ENCODE measurements at places on chromosomes 4 and X.
A peak's percentile ranks its signal among the peaks of the same experiment; 100 is the strongest.

DNA sequence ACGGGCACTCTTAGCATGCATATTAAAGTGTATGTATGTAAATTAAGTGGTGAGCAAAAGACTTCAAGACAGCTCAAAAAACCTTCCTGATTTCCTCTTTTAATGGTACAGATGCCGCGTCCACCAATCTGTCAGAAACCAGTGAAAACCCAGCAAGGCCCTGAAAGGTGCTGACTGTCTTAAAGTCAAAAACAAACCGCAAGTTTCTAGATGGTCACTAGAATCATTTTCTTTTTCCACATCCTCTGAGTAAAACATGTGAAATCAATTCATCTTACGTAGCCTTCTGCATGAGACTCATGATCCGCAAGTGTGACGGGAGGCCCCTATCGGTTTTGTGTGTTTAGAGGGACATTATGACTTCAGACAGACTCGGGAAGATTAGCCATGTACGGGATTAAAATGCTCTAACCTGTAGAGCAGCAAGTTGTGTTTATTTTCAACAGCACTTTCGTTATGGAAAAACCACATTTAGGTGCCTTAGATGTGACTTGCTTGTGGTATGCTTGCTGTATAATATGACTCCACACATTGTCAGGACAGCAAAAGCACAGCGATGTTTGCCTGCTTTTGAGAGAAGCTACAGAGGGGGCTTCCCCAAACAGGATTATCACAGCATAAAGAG is 88.2 kb upstream of the STS start:
- DNase-seq: no peak

DNA sequence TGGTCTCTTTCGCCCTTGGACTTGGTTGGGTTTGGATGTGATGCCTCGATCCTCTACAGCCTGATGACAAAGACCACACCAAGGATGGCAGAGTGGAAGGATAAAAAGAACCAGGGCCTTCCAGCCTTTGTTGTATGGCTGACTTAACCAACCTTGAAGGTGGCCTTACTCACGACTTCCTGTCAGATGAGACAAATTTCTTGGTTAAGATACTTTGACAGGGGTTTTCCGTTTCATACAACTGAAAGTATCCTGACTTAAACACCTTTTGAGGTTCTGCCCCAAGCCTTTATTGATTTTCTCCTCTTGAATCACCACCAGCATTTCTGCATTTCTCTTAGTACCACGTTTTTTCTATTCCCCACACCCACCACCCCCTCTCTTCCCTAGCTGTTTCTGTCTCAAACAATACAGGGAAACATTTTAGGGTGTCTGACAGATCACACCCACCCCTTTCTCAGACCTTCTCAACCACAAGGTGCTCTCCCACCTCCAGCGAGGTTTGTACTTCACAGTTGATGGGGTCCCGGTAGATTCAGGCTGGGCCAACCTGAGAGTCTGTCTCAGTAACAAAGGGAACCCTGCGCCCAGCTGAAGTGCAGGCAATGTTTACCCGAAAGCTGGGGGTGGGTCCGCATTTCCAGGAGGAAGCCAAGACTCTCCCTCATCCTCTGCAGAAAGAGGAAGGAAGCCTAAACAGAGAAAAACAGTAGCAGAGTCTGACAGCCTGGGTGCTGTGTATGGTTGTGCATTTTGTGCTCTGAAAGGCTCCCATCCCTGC is 5.0 kb upstream of the TSPAN5 start:
- no peak for DNase-seq

GRCh38 chr4:67608027-67608426 is 49.5 kb downstream of the STAP1 start:
- DNase-seq: no peak

- no peak for DNase-seq
Observed at GRCh38 chrX:79325263-79325958, 41.7 kb downstream of the ITM2A start.

DNA sequence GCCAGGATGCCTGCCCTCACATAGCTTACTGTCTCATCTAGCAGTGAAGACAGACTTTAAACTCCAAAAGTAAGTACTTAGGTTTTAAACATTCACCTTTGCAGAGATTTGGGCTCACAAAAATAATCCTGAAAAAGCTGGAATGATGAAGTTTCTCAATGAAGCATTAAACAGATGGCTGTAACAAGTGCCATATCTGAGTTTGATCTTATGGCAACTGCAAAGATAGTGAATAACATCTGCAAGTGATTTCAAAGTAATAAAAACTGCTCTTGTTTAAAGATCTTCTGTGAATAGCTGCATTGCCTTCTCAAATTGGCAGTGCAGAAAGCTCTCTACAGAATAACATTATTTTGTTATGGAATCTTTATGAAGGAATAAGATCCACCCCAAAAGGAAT is 271.2 kb upstream of the SMIM31 start:
- DNase-seq: no peak

DNA sequence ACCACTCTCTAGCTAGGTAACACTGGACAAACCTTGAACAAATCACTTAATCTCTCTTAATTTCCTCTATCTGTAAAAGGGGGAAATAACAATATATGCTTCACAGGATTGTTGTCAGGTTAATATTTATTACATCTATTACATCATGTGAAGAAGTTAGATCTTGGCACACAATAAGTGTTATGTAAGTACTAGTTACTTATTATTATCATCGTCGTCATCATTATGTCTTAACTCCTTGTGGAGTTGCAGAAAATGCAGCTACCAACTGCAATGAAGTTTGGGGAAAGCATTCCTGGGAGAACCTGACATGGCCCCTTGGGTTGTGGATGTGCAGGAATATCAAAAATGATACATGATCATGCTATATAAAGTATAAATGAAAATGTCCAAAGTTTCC is 4.8 kb upstream of the JCHAIN start:
- DNase-seq: no peak

DNA sequence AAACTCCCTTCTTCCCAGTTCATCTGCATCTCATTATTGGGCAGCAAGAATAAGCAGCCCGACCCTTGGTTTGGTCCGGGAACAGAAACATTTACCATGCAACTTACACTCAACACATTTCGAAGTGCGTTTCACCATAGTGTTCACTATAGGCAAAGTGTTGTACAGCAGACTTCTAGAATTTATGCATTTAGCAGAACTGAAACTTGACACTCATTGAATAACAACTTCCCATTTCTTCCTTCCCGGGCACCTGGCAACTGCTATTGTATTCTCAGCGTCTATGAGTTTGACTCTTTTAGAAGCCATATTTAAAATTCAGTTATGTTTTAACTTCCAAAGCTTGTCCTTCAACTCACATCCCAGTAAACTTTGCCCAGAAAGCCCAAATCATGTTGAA is 840.6 kb downstream of the NLGN4X start:
- no peak for DNase-seq

GRCh38 chr4:89712141-89712540 is 124.8 kb downstream of the SNCA start:
- no peak for DNase-seq

GRCh38 chr4:8112036-8112576 is 46.5 kb downstream of the ABLIM2 start:
- peak; percentile 25 for DNase-seq

- no peak for DNase-seq
Observed at GRCh38 chr4:101967697-101968346, 177.3 kb downstream of the BANK1 start.

- DNase-seq: no peak
Observed at GRCh38 chrX:36909676-36910030, 98.5 kb upstream of the FAM47C start.

- no peak for DNase-seq
Observed at GRCh38 chrX:68708503-68709290, 61.2 kb downstream of the STARD8 start.

GRCh38 chr4:109359040-109359646 is 56.7 kb upstream of the COL25A1 start:
- no peak for DNase-seq

- no peak for DNase-seq
Observed at GRCh38 chr4:3512279-3512678, 19.9 kb downstream of the LRPAP1 start.

- no peak for DNase-seq
Observed at GRCh38 chr4:110195561-110196205, 2.7 kb downstream of the ELOVL6 start.

- no peak for DNase-seq
Observed at GRCh38 chrX:418927-419729, 32.4 kb upstream of the PPP2R3B start.

DNA sequence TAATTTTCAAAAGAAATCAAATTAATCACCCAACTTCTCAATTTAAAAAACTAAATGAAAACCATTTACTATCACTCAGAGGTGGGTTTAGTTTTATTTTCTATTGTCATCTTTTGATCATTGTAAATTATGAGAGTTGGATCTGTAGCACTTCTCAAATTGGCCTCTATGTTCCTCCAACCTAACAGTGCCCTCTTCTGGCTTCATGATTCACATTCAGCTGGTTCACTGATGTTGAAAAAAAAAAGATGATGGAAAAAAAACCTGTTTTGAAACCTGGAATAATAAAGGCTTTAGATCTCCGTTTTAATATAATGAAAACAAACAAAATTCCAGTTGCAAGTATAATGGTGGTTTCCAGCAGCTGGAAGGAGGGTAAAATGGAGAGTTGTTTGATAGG is 2.4 kb upstream of the NBDY start:
- peak; percentile 47 for DNase-seq

DNA sequence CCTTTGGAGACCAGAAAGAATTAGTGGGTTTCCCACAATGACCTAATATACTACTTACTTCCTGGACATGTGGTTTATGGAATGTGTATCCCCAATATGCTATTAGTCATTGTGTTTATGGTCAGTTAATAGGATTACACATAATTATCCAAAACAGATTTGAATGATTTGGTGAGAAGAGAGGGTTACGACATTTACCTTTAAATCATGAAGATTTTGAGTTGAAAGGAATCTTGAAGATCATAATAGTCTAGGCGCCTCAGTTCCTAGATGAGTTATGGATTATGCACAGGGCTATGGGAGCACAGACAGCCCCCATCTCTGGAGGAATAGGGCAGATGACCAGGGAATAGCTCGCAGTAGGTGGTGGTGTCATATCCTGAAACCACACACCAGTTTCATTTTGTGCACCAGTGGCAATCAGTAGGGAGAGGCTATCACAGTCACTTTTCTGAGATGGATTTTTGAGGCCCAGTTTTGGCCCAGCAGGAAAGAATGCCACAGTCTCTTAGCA is 61.3 kb downstream of the SEPTIN11 start:
- no peak for DNase-seq

DNA sequence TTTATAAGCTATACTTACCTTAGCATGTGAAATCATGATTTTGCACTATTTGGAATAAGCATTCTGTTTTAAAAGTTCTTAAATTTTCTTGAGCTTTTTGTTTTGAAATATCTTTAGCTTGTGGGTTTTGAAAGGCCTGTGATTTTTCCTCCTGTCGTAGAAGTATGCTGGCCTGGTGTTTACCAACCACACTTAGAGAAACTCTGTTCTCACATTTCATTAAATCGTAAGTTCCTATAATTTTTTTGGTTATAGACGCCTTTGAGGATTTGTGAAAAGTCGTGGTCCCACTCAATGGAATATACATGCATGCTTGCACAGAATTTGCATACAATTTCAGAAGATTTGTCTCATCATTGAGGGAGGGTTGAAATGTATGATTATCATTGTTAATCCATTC is 63.6 kb downstream of the PDLIM5 start:
- no peak for DNase-seq

GRCh38 chr4:174928174-174928573 is 10.0 kb downstream of the ADAM29 start:
- DNase-seq: no peak

GRCh38 chr4:4781936-4782707 is 77.3 kb upstream of the MSX1 start:
- no peak for DNase-seq

DNA sequence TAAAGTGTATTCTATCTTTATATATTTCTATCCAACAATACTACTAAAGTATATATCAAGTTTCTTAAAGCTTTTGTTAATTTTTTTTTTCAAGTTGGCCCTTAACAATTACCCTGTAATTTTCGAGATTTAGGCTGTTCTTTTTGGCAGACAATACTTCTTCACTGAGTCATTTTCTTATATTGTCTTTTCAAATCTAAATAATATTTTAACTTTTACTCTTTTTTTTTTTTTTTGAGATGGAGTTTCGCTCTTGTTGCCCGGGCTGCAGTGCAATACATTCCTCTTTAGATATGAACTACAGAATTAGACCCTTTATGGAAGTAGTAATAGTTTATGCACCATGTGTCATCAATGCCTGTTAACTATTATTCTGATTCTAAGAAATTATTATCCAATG is 120.7 kb downstream of the GLRA3 start:
- no peak for DNase-seq

- peak; percentile 56 for DNase-seq
Observed at GRCh38 chr4:2862528-2862927, 18.9 kb downstream of the ADD1 start.

- no peak for DNase-seq
Observed at GRCh38 chr4:176774852-176775251, 17.9 kb downstream of the VEGFC start.

- DNase-seq: no peak
Observed at GRCh38 chr4:145103496-145103895, 5.4 kb downstream of the ABCE1 start.

DNA sequence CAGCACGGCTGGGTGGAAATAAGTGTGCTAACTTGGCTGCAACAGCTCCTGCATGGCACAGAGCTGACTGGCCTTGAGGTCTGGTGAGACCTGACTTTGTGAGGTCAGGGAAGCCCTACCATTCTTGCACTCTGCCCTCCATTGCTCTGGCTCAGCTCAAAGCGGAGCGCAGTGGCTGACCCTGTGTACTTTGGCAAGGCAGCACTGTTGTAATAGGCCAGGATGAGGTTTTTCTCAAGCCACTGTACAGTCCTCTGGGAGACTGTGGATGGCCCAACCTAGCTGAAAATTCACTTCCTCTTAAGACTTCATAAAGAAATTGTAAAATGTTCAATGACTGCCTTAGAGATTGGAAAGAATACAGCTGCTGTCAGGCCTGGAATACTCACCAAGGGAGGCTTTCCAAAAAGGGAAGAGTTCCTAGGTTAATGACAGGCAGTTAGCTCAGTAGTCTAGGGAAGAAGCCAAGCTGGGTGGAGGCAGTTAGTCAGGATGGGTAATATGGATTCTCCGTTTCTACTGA is 129.8 kb downstream of the GUCY2F start:
- no peak for DNase-seq

- DNase-seq: no peak
Observed at GRCh38 chr4:77100234-77100633, 24.4 kb upstream of the CCNI start.

DNA sequence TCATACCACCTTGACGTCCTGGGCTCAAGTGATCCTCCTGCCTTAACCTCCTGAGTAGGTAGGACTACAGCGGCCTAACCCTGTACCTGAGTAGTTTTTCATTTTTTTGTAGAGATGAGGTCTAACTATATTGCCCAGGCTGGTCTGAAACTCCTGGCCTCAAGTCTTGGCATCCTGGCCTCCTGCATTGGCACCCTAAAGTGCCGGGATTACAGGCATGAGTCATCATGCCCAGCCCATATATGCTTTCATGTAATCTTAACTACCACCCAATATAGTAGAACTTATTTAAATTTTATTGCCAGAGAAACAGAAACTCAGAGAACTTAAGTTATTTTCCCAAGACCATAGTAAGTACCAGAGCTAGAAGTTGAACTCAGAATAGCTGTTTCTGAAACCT is 27.1 kb downstream of the AFM start:
- DNase-seq: no peak

Data from kidney (tissue), 22 donors.